ENCODE measurements at places on chromosomes 3 and 15.

DNA sequence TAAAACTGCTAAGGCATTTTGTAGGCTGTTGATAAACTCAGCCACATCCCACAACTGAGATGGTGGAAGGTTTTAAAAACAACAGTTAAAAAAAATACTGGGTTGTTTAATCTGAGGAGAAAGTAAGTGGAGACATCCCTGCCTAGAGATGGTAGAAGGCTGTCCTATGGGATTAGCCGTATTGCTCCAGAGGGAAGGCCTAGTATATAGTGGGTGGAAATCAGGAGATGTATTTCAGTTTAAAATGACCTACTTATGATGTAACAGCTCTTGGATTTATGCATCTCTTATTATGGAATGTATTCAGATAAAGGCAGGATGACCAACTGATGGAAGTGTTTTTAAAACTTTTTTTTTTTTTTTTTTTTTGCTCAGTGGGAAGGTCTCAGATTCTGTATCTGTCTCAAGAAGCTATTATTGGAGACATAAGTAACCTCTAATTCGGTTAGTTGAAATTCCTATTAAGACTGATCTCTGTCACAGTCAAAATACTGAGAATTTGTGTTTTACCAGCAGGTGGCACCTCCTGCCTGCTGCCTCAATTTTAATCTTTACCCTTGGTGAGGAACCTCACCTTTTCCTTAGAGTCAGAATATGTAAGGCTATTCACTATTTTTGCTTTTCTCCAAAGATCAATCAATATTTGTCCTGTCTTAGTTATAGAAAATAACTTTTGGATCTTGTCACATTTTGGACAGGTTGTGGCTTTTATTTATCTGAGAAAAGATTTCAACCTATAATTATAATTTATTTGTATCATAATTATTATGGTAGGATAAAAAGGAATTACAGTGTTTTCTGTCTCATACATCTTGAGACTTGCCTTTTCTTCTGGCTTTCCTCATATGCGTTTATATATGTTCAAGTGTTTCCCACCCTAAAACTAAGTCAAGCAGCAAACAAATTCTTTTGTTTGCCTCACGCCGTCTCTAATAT is 63.0 kb downstream of the VPS8 start:
- no peak for DNase-seq

- no peak for DNase-seq
Observed at GRCh38 chr3:129992781-129993180, 18.3 kb downstream of the TRH start.

DNA sequence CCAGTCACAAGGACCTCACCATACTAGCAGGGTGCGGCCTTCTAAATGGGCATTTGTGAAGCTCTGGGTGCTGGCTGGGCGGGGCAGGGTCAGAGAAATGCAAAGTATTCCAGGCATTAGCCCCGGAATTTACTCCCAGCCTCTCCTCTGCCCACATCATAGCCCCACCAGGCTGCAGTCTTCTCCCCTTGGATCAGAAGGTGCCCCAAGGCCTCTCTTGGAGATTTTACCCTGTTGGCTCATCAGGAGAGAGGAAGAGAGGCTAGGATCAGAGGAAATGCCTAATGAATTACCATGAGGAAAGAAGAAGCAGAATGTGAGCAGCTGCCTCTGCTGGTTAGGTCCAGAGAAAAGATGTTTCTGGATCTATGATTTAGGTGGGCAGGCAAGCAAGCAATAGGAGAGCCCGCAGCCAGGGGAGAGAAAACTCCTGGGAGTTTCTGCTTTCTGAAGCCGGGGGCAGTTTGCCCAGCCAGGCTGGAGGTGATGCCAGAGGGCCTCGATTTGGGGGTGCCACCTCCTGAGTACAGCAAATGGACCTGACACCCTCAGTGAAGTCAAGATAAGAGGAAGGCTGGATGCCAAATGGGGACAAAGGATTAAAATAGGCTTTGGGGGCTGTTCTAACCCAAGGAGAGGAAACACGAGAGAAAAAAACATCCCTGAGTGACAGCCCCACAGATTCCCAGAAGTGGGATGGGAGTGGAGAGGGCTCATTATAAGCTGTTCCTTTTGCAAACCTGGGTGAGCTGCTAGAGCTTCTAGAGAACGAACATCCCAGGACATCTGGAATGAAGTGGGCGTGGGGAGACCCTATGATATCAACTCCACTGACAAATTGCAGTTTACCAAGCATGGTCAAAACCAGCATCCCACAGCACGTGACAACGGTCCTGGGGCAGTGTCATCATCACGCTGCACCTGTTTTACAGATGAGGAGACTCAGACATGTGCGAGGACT is 65.4 kb downstream of the BDH1 start:
- DNase-seq: no peak

DNA sequence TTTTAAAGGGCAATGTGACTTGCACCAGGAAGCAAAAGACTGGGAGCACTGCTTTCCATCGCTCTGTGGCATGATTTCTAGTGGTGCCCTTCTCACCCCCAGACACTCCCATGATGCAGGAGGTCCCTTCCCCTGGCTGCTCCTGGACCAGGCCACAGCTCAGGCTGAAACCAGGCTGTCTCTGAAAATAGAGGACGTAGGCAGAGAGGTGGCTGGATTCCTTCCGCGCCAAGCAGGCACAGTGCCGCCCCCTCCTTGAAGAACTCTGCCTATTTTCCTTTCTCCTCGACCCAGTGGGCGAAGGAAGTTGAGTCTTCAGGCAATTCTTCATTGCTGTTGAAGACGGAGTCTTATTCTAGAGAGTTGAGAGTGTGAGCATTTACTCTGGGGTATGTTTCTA is 489.4 kb upstream of the TBL1XR1 start:
- no peak for DNase-seq

DNA sequence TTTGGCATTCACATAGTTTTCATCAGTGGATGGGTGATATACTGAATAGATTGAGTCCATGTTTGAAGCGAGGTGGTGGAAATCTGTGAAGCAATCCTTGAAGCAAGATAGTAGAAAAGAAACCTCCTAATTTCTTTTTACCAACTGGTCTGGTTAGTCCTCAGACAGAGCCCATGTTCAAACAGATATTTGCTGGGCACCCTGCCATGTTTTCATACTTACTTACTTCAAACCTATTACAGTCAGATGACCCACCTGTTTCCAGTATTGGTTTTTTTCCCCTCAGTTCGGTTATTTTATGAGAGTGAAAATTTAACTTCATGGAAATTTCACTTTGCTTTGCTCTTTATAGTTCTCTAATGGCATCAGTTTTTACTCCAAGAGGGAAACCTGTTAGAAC is 23.7 kb downstream of the EXOSC7 start:
- DNase-seq: no peak

DNA sequence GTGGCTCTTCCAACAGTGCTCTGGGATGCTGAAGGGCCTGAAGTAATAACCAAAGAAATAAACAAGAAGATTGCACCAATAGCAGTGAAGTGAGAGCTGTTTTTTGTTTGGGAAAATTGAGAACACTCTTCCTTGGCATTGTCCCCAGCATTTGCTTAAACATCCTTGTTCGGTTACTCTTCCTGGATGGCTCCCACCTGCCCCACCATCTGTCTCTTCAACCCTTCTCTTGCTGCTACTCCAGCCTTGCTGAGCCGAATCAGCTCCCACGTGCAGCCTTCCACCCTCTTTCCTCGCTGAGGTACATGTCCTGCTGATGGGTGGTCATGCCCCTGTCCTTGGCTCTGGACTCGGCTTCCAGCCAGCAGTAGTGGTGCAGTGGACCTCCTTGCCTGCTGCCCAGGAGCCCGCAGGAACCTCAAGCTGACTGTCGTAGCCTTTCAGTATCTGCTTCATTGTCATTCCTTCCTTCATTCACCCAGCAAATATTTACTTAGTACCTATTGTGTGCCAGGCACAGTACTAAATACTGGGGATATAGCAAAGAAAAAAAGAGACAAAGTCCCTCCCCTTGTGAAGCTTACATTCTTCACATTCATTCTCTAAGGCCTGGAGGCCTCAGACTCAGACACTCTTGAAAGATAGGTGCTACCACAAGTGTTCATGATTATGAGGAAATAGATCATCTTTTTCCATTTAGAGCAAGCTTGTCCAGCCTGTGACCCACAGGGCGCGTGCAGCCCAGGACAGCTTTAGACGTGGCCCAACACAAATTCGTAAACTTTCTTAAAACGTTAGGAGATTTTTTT is 17.1 kb upstream of the VILL start:
- no peak for DNase-seq

GRCh38 chr3:6079561-6080179 is 781.2 kb upstream of the GRM7 start:
- no peak for DNase-seq

- no peak for DNase-seq
Observed at GRCh38 chr15:47366884-47367283, 350.4 kb upstream of the SEMA6D start.

DNA sequence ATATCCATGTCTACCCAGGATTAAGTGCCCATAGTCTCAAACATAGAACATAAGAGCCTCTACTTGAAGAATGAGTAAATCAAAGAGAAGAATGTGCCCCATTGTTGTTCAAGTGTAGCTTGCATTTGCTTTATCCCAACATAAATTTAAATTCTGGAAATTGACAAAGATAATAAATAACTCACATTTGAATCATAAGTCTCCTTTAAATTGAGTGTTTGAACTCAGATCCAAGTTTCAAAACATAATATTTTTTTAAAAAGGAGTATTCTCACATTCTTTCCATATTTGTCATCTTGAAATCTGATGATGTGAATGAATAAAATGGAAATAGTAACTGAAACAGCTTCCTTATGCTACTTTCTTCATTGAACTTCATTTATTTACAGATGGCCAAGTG is 135.2 kb downstream of the MECOM start:
- DNase-seq: no peak

DNA sequence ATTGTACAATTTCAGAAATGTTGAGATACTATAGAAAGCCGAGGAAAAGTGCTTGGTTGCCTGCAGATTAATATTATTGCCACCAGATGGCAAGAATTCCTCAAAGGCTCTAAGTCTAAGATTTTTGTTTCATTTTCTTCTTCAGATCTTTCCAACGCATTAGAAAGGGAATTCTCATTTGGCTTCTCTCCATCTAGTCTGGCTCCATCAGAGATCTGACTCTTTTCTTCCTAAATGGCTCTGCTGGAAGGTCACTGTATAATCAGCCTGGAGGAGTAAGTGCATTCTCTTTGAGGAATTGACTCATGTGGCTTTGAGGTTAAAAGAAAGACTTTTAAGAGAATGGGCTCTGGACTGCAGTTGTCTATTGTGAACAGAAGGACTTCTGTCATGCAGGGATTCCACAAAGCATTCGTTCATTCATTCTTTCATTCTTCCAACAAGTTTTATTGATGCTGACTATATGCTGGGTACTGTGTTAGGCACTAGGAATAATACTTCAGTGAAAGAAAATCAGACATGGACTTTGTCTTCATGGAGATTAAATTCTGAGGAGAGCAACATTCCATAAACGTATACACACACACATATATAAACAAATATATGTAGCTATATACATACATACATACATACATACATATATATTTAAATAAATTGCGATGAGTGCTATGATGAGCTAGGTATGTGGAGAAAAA is 55.3 kb downstream of the SLC28A2 start:
- no peak for DNase-seq

DNA sequence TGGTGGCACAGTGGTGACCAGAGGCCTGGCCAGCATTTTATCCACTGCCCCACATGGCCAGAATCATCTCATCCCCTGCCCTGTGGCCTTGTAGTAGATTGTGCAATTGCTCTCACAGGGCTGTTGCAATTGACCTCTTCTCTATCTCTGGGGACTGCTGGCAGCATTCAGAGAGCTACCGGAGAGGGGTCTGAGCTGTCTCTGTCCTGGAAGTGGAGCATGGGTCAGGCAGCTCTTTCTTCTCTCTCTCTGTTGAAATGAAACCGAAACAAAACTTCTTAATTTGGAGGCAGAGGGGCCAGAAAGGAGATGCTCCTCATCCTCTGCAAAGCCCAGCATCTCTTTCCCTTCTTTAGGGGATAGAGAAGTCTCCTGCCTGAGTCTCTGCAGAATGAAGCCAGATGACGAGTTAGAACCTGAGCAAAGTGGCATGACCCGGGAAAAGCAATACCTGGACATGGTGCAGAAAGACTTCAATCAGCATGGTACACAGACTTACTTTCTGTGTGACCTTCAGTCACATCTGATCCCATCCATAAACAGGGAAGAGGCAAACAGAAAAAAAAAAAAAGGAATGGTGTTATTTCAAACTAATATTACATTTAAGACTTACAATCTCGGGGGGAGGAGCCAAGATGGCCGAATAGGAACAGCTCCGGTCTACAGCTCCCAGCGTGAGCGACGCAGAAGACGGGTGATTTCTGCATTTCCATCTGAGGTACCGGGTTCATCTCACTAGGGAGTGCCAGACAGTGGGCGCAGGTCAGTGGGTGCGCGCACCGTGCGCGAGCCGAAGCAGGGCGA is 144.5 kb upstream of the BCL6 start:
- no peak for DNase-seq

GRCh38 chr15:96893159-96893906 is 562.8 kb downstream of the NR2F2 start:
- DNase-seq: no peak

DNA sequence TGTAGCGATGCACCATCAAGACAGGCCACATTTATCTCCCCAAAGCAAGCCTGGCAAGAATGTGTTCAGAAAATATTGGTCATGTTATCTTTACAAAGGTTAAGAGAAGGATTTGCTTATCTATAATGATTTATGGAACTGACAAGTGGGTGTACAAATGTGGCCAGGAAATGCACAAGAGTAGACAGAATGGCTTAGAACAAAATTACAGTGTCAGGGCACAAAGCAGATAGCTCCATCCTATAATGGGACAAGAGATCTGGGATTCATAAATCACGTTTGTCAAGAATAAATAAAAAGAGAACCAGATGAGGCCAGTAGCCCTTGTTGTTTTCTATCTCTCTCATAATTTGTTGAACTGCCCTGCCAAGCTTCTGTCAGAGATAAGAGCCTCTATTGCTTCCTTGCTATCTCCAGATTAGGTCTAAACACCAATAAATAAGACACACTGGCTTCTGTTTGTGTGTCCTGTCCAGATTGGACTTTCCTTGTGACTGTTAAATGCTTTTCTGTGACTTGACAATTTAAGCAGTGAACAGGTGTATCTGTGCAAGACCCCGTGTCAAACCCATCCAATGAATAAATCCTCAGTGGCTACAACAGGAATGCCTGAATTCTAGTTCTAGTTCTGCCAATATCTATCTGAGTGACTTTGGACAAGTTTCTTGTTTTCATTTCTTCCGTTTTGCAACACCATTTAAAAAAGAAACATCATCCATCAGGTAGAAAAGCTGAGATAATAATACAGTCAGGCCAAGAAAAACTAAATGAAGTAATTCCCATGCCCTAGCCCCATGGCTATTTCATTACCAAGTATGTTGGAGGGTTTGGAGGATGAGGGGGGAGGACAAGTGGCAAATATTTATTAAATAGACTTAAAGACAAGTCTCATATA is 157.2 kb downstream of the DCLK3 start:
- no peak for DNase-seq

- no peak for DNase-seq
Observed at GRCh38 chr3:8975081-8976020, 12.1 kb upstream of the RAD18 start.

- DNase-seq: no peak
Observed at GRCh38 chr3:133856316-133856715, 39.4 kb downstream of the RAB6B start.

Data from activated naive CD8-positive, alpha-beta T cell treated with anti-CD3 and anti-CD28 coated beads for 36 hours (primary cell).